PC-9 (cell line): ENCODE measurements at places on chromosomes 1 and 21.

DNA sequence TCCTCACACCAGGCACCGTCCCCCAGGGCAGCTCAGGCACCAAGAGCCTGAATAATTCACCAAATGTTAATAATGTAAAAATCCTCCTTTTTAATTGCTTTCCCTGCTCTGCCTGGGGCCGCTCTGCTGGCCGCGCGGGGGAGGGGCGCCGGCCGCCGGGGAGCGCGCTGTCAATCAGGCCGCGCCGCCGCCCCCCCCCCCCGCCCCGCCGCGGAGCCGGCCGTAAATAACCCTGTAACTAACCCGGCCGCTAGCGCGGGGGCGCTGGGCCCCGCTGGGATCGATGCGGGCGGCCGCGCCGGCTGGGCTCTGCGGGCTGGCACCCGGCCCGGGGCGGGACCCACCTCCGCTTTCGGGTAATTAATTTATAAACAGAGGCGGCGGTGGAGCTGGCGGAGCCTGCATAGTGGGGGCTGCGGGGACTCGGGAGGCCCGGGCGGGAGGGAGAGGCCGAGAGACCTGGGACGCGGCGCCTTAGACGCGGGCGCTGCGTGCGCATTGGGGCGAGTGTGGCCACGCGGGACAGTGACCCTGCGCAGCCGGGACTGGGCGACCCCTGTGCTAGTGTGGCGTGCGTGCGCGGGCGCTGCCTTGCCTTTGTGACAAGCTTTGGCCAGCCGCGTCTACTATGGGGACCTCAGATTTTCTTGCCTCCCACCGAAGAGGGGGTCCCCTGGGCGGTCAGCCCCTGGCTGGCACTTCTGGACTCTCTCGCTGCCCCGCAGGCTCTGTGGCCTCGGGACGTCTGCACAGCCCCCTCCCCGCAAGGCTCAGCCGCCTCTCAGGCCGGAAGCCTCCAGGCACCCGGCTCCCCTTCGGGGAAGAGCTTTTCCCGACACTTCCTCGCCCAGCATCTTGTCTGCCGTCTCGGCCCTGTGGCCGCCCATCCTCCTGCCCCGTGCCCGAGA lies 16.6 kb downstream of the SAMD11 start:
- DNase-seq, result no peak

DNA sequence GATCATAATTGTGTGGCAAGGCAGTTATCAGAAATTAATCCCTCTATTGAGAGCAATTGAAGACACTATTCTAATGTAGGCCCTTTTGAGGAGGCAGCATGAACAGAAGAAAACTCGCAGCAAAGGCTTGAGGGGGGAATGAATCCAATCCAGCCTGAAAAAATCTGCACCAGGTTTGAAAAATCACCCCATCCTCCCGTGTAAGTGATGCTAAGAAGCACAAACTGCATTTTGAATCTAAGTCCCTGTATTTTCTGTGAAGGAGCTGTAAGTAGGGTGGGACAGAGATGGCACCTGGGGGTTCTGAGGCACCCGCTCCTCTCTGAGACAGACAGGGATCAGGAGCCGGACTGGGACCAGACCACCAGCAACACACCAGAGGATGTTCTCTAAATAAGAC lies at the start of gene CRB1:
TSS of gene CRB1 (plus strand) at position 241 of the 400 bp plus-strand sequence. CDS start 161 bp downstream, outside the sequence.
- DNase-seq, result no peak

- no peak for DNase-seq
Measured at GRCh38 chr1:153531638-153532037, 4.2 kb downstream of the S100A6 start.

GRCh38 chr1:167720965-167721616 lies 691 bp upstream of the MPZL1 start:
- DNase-seq, result peak; percentile 34

- DNase-seq, result no peak
Measured at GRCh38 chr1:14377386-14377785, 221.1 kb upstream of the KAZN start.

DNA sequence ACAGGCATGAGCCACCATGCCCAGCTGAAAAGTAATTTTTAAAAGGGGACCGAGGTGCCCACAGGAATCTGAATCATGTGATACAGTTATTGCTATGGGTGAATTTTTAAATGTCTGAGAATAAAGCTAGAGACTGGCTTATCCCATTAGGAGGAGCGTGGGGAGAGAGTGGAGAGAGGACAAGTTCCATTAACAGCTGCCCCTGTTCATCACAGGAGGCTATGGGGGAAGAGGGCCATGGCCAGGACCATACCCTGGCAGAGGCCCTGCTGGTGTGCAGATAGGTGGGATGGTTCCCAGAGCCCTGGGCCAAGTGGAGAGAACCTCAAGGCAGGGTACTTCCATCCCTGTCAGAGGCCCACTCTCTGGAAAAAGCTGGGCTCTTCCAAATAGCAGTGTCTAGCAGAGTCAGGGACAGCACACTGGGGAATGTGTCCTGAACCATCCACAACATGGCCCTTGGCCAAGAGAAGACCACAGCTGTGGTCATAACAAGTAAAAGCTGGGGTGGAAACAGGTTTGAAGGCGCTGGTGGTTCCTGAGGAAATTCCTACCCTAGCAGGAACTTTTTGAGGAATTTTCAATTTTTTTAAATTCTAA lies 13.7 kb upstream of the ZNF691 start:
- no peak for DNase-seq

DNA sequence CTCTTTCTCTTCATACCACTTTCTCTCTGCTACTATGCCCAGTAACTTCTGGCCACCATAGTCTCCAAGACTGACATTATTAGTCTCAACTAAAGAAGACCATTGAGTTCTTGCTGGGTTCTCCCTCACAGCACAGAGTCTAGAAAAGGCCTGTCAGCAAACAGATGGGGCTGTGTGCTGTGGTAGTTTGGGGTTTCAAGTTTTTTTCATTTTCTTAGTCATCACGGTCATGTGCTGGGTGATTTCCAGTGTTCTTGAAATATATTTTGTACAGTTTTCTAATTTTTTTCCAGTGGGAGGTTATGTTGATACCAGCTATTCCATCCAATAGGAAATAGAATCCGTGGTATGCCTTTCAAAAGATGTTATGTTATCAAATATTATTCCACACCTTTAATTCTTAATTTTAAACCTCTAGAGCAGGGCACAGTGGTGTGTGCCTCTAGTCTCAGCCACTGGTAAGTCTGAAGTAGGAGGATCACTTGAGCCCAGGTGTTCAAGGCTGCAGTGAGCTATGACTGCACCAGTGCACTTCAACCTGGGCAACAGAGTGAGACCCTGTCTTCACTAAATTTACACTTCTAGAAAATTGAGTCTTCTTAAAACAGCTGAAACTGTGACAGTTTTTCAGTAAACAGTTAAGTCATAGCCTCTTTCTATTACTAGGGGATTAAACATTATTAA lies 8.3 kb downstream of the CFHR2 start:
- no peak for DNase-seq

GRCh38 chr1:6519491-6519934 lies 28.0 kb upstream of the PLEKHG5 start:
- DNase-seq, result no peak

DNA sequence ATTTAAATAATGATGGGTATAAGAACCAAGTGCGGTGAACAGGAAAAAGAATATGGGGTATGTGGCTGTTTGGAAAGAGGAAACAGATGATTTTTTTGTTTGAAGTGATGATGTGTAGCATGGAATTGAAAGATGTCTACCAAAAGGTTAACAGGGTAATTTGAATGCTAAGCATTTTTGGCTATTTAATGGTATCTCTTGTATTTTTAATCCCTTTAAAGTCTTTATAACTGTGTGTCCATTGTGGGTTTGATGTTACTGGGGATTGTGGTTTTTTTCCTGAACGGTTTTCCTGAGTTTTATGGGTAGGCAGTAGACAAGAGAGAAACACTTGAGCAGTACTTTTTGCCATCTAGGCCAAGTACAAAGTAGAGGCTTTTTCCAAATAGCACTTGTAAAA lies 63.2 kb downstream of the PRDM2 start:
- no peak for DNase-seq

DNA sequence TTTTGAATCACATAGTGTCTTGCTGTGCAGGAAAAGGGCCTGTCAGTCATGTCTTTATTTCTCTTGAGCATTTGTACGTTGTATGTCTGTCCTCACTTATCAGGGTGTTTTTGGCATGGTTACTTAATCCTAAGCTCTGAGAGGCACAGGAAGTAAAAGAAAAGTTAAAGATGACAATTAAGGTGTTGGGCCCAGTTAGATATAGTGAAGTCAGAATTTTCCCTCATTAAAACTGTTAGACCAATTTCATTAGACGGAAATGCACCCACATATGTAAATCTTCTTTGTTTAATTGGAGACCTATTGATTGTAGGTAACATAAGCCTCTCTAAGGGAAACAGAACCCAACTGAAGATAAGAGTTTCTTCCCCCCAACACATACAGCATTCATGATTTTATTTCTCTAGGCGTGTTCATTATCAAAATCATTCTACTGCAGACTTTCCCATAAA lies 21.9 kb downstream of the NFIA start:
- DNase-seq, result no peak

DNA sequence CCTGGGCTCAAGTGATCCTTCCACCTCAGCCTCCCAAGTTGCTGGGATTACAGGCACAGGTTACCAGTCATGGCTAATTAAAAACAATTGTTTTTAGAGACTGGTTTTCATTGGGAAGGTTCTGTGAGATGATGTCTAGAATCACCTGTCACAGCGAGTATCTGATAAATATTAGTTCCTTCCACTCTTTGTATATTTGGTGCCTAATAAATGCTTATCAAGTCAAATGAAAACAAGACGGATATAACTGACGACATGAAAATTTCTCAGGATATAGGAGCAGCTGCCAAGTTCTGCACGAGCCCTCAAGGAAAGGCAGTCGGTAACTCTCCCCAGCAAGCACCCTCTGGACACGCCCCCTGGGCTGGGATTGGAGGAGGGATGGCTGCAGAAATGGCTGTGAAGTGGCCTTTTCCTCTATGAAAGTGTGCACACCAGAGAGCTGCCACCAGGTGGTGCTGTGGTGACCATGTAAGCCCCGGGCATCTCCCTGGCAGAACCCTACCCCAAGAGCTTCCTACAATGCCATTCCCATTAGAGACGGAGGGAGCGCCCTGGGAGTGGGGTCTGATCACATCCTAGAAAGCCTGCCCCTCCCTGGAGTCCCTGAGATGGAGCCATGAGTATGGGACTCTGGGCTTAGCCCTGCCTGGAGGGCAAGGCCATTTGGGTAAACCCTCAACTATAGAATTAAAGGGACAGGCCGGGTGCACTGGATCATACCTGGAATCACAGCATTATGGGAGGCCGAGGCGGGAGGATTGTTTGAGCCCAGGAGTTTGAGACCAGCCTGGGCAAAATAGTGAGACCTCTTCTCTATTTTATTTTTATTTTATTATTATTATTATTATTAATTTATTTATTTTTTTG lies 50.9 kb downstream of the HTR6 start:
- DNase-seq, result peak; percentile 75

- DNase-seq, result no peak
Measured at GRCh38 chr1:10915594-10915993, 96.9 kb upstream of the TARDBP start.

GRCh38 chr21:42028766-42029425 lies 18.7 kb upstream of the ZBTB21 start:
- no peak for DNase-seq

GRCh38 chr1:117609471-117609911 lies 3.6 kb downstream of the TENT5C start:
- DNase-seq, result no peak

- DNase-seq, result peak; percentile 59
Measured at GRCh38 chr1:247111700-247112478, 7.7 kb upstream of the ZNF669 start.

- DNase-seq, result peak; percentile 19
Measured at GRCh38 chr1:69409731-69410456, 157.8 kb upstream of the LRRC7 start.

GRCh38 chr1:202615501-202616354 lies 94.5 kb downstream of the SYT2 start:
- no peak for DNase-seq

DNA sequence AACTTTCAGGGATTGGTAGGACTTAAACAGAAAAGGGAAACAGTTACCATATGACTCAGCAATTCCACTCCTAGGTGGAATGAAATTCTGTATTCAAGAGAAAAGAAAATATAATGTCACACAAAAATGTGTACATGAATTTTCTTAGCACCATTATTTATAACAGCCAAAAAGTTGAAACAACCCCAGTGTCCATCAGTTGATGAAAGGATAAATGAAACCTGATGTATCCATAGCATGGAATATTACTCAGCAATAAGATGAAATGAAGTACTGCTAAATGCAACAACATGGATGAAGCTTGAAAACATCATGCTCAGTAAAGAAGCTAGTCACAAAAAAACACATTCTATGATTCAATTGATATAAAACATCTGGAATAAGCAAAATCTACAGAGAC lies 15.5 kb downstream of the EEIG2 start:
- DNase-seq, result no peak

- DNase-seq, result no peak
Measured at GRCh38 chr1:7703321-7704213, 67.5 kb upstream of the VAMP3 start.

DNA sequence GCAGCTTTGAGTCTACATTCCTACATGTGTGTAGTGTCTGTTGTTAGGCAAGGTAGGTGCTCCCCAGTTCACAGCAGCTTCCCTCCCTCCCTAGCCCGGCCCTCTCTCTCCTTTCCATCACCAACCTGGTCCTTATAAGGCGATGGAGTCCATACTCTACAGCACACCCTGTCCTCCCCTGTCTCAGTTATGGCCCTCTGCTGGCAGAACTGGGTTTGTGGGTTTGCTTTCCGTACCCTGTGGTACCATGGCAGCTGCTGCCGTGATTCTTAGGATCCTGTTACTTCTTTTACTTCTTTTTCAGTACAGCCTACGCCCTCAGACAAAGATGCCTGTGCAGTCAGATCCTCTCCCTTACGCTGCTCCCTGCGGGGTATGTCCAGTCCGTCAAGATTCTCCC lies 31.7 kb downstream of the AK5 start:
- no peak for DNase-seq

DNA sequence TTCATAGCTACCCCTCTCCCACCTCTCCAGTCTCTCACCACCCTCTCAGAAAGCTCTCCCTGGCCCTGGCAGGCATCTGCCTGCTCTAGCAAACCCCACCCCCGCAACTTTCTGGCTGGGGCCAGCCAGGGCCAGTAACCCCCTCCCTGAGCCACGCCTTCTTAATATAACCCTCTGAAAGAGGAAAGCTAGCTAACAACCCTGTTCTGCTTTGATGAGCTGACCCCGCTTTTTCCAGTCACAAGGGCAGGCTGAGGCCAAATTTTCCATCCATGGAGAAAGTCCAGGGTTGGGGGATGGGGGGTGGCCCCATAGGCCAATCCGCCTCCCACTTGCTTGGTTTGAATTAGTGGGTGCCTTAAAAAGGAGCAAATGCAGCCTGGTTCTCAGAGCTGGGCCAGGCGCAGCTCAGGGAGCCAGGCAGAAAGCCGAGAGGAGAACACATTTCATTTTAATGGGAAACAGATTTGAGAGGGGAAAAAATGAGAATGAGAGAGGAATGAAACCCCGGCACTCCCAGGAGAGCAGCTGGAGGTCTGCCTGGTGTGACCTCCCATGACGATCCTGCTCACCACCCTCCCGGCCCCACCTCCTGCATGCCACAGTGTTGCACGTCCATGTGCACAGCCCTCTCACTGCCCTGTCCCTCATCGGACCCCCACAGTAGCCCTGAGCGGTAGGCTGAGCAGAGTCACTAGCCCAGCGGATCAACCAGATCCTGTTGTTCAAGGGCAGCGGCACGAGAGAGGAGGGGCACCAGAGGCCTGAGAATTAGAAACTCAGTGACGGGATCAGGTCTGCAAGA lies 62.3 kb downstream of the OPTC start:
- DNase-seq, result no peak

- no peak for DNase-seq
Measured at GRCh38 chr1:245129319-245130240, 25.2 kb upstream of the KIF26B start.
